Vagina (tissue), 2 donors: ENCODE measurements at places on chromosomes 11 and 22.

DNA sequence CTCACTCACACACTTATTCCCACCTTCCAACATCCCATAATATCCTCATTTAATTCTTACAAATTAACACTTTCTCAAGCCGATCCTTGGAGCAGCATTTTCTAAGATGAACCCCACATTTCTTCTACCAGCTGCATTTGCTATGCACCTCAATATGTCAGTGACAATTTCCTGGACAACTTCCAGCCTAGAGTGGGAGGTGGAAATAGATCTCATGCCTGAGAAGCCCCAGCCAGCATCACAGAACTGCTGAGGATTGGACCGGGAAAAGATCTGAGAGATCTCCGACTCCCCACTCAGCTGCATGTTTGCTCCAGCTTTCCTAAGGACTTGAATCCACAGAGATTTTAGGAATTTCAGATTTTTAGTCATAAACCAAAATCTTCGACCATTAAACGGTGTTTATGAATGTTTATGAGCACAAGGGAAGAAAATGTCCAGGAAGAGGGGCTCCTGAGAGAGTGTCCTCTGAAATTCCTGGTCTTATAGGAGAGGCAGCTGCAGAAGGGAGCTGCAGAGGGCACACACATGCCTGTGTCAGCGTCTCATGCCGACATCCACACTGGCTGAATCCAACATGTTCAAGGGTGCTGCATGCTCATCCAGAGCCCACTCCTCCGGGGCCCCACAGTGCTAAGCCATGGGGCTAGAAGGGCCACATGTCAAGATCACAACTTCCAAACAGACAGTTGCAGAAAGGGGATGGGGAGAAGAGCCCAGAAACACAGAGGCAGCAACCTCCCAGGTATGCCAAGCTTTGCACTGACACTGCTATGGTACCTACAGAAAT, 68.6 kb downstream of the MICAL3 start:
- no peak for DNase-seq

DNA sequence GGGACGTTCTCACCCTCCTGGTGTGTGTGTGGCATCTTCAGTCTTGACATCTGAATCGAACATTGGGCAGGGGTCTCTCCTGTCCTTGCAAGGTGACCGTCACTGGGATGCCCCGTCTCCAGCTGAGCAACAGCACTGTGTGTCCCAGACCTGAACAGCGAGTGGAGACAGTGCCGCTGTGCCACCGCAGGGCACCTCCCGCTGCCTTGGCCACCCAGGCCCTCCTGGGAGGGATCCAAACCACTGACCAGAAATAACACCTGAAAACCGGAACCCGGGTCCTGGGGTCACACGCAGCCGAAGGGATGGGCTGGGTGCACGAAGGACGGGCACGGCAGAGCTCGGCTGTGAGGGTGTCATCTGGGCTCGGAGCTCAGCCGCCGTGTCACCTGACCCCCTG, 102.2 kb downstream of the BRD1 start:
- no peak for DNase-seq

DNA sequence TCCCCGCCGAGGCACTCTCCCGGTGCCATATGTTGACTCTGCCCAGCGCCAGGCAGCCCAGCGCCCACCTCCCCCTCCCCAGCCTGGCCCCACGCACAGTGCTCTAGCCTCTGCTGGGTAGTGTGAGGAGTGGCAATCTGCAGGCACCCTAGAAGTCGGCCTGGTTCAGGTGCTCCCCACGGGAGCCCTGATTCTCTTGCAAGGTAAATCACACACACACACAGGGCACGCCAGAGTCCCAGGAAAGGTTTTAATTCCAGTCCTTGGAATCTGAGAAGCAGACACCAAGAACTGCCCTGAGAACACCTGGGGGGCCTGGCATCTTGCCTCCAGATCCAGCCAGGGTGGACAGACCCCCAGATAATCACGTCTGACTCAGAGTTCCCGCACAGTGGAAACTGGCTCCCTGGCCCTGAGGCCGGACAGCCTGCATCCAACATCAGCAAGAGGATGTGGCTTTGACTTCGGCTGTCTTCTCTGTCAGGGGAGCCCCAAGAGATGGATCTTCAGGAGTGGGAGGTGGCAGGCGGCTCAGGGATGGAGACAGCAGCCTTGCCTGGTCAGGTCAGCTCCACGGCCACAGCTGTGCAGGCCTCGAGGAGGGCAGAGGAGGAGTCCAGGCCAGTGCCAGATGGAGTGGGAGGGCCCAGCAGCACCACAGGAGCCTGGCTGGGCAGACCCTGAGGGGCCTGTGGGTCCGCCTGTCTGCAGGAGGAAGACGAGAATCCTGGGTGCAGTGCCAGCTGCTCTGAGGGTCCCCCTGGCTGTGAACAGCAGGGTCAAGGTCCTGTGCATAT, 1.1 kb upstream of the RIN1 start:
- no peak for DNase-seq

GRCh38 chr11:117281159-117281558, 10.0 kb upstream of the BACE1-AS start:
- peak; percentile 91 for DNase-seq

GRCh38 chr22:48918585-48919186, 909.0 kb downstream of the BRD1 start:
- DNase-seq = no peak

DNA sequence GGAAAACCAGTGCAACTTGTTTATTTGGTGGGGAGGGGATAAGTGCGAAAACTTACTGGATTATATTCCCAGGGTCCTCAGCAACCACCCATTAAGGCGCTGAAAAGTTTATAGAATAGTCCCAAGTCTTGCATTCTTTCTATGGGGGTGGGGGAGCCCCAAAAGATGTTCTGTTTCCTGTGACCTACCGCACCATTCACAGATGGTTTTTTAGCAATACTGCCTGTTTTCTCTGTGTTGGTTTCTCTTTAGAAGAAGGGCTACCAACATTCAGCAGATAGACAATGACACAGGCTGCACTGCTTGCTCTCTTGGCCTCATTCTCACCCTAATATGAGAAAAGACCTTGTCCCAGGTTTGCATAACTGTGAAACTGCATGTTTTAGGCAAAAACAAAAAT, 86.5 kb downstream of the FAM76B start:
- no peak for DNase-seq

- no peak for DNase-seq
Observed at GRCh38 chr11:85922367-85922766, 67.2 kb downstream of the CCDC83 start.
